Transverse colon (tissue), 4 donors: ENCODE measurements at places on chromosomes 5 and 9.

DNA sequence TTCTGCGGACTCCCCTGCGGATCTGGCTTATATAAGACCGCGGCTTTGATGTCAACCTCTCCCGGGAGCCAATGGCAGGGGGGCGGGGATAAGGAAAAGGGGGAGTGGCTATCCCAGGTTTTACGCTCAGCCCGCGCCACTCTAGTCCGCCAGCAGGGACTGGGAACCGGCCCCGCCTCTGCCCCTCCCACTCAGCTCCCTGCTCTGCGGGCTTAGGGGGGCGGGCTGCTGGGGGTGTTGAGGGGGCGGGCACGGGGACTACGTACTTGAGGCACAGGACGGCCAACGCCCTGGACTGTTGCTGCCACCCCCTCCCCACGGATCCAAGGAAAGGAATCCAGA is at the start of gene HAND1:
Gene HAND1, minus strand, starts transcription at position 4 of the 342 bp plus-strand sequence. CDS start 219 bp downstream, outside the sequence.
- peak; percentile 75 for DNase-seq

GRCh38 chr5:132838516-132839282 is 8.3 kb upstream of the SHROOM1 start:
- no peak for DNase-seq

DNA sequence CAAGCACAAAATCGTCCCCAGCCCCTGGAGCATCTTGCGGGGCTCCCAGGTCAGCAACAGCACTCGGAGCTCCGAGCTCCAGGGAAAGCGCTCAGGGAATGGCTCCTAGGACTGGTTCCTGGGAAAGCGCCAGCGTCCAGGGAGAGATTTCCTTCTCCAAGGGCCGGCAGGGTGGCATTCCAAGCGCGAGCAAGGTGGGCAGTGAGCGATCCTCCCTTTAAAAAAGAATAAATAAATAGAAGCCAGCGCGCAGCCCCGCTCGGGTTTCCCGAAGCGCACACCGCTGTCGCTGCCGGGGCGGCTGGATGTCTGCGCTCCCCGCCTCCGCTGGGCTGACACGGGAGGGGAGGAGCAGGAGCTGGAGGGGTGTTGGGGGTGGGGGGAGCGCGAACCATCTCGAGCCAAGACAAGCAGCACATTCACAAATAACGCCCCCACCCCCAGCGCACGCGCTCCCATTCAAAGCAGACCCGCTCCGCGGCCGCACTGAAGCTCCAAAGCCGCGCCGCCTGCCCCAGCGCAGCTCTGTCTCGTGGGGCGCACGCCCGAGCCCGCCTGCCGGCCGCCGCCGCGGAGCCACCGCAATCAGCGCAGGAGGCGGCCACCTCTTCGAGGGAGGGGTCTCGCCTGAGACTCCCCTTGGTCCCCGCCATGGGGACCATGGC is 327.4 kb downstream of the SH3GL2 start:
- peak; percentile 59 for DNase-seq

DNA sequence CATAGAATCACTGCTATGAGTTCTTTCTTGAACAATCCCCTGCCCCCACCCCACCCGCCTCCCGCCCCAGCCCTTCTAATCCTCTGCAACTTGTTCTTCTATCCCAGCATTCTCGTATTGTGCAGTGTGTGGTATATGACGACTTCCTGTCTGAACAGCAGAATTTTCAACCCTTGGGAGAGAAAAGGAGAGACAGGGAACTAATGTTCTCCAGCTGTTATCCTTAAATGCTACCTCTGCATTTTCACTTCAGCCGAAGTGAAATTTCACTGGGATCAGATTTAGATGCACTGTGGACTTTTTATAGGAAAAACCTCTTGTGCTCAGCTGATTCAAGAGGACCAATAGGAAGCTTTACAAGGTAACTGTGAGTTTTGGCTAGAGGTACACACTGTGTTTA is 2.2 kb downstream of the FBXL7 start:
- no peak for DNase-seq

DNA sequence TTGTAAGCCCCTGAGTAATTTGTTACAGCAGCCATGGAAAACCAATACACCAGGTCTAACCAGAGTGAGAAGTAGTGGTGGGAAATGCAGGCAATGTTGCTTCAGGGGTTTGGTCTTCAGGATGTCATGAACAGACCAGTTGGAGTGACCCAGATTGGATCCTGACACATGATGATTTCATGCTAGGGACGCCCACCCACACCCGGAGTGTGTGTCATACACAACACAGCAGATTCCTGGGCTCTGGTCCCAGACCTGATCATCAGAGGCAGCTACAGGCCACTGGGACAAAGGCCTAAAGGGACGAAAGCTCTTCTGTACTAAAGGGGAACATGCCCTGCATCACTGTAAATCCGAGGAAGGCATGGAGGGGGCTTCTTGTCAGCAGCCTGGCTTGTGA is 194.2 kb downstream of the NSG2 start:
- no peak for DNase-seq

GRCh38 chr9:21605489-21605931 is 123.4 kb upstream of the IFNE start:
- DNase-seq: no peak

DNA sequence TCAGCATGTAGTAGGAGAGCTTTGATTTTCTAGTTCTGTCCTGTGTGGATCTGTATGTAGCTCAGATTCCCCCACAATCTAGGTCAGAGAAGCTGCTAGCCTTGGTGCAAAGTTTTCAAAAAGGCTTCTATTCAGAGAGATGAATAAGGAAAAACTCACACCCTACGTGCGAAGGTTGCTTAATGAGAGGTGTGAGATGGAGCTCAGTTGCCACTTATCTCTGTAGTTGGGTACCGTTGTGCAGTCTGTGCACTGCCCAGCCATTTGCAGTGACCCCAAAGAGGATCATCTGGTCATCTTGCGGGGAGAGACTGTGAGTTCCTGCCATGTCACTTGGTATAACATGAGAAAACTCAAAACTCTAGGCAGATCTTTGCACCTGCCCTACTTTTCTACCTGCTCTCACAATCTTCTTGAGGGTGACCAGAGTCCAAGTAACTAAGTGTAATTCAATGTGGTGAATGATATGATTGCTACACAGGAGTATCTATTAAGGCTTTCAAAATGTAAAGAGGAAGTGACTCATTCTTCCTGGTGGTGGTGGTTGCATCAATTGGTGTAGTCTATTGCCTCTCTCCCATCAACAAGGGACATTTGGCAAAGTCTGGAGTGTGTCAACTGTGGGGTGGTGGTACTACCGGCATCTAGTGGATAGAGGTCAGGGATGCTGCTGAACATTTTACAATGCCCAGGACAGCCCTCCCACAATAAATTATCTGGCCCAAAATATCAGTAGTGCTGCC is 65.2 kb downstream of the TMC1 start:
- DNase-seq: peak; percentile 44

DNA sequence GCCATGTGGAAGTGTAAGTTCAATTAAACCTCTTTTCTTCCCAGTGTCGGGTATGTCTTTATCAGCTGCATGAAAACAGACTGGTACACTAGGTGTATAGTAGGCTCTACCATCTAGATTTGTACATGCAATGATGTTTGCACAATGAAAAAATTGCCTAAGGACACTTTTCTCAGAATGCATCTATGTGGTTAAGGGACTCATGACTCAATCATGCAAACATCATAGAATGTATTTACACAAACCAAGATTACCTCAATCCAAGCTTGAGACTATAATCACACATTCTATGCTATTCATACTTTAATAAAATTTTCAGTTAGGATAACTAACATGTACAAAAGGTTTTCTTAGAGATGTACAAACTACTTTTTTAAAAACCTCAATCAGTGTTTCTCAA is 1164.5 kb downstream of the CDH12 start:
- no peak for DNase-seq

- DNase-seq: no peak
Observed at GRCh38 chr5:78600687-78601414, 47.7 kb downstream of the LHFPL2 start.

GRCh38 chr9:110241260-110241857 is 14.9 kb downstream of the TXN start:
- DNase-seq: no peak

- peak; percentile 45 for DNase-seq
Observed at GRCh38 chr9:14887149-14887548, 23.1 kb downstream of the FREM1 start.

DNA sequence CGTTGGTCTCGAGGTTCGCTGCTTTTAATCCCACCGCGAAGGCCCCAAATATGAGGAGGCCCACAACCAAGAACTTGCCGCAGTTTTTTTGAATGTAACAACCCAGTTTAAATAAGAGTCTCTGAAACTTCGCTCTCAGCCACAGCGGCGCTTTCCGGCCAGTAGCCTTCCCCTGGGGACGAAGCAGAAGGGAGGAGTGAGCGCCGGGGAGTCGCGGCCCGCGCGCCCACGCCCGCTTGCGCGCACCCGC is 10.4 kb downstream of the PTCH1 start:
- peak; percentile 48 for DNase-seq

GRCh38 chr9:20604562-20604961 is 17.7 kb downstream of the MLLT3 start:
- no peak for DNase-seq

GRCh38 chr5:147965715-147966114 is 59.4 kb upstream of the C5orf46 start:
- DNase-seq: no peak

DNA sequence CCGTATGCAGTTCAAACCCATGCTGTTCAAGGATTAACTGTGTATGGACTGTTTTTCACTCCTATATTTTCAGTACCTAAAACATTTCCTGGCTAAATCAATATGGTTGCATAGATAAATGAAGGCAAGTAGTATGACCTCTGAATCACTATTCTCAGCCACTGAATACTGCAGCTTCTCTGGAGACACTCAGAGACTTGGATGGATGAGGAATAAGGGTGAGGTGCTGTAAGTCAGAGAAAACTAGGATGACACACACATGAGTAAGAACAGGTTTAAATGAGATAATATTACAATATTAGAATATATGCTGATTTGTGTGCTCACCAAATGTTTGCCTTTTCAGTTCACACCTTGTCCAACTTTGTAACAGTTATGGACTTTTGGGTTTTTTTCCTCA is 26.0 kb upstream of the ANXA1 start:
- DNase-seq: no peak
